Osteocyte (in vitro differentiated cells): ENCODE measurements at places on chromosomes 11 and 22.

DNA sequence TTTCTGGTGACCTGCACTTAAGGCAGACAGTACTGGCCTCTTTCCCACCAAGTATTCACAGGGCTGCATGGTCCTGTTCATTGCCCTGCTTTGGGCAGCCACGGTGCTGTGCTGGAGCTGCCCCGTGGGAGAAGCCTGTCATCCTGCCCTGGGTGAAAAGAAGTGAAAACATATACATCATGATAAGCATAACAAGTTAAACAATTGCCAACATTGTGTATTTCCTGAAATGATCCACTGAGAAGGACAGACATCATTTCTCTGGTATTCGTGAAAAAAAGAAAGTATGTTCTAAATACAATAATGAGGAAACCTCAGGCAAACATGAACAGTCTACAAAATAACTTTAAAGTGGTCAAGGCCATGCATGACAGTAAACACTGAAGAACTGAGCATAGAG lies 393.1 kb downstream of the TMEM135 start:
- no peaks in the 10 kb centered on the region for H3K36me3 ChIP-seq
- H3K27ac ChIP-seq = no peak overlapping the region
- DNase-seq = no peak
- peaks cover 5% of the 10 kb centered on the region for H3K4me1 ChIP-seq

DNA sequence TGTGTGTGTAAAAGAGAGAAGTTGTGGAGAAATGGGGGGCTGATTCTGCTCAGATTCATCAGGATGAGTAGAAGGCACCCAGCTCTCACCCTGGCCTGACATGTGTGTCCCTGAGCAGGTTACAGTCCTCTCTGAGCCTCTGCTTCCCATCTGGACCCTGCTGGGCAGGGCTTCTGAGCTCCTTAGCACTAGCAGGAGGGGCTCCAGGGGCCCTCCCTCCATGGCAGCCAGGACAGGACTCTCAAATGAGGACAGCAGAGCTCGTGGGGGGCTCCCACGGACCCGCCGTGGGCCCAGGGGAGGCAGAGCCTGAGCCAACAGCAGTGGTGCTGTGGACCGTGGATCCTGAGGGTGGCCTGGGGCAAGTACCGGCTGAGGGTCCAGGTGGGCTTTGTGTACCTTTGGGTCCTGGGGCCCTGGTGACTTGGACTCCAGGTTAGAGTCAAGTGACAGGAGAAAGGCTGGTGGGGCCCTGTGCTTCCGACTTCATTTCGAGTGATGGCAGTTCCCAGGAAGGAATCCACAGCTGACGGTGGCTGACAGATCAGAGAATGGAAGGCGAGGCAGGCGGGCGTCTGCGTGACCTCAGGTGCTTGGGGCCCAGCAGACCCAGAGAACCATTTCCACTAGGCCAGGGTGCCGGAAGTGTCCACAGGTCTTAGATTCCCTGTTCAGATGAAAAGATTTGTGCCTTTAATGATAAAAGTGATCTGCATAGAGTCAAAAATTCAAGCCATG lies 21.9 kb downstream of the NEAT1 start:
- no peak for DNase-seq
- H3K27me3 ChIP-seq = no peaks in the 10 kb centered on the region
- H3K36me3 ChIP-seq = peaks cover 38% of the 10 kb centered on the region

- DNase-seq = no peak
- no peaks in the 10 kb centered on the region for H3K4me1 ChIP-seq
- H3K27ac ChIP-seq = no peak overlapping the region
- no peaks in the 10 kb centered on the region for H3K27me3 ChIP-seq
- no peaks in the 10 kb centered on the region for H3K36me3 ChIP-seq
- H3K4me3 ChIP-seq = no peak overlapping the region
Observed at GRCh38 chr11:124278261-124278660, 22.1 kb downstream of the OR8G5 start.

DNA sequence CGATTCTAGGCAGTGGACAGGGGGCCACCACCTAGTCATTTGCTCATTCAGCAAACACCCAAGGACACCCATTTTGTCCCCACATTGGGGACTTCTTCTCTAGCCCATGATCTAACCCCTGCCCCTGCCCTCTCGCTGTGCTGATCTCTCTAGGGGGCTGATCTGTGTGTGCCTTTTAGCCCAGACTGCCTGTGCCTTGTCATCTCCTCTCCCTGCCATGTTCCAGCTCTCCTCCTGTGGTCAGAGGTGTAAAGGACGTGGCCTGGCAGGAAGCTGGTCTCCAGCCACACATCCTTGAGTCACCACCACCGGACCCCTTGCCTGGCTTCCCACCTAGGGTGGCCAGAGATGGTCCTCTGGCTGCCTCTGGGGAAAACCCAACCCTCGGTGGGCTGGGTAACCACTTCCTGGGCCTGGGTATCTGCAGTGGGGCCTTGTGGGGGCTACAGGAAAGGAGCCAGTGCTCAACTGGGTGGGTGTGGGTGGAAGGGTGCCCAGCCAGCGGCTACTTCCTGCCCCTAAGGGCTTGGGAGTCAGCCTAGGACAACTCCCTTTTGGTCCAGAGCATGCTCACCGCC lies 1.3 kb downstream of the CTSW start:
- no peak overlapping the region for H3K4me3 ChIP-seq
- no peaks in the 10 kb centered on the region for H3K27me3 ChIP-seq
- DNase-seq = no peak
- peaks cover 18% of the 10 kb centered on the region for H3K36me3 ChIP-seq
- H3K4me1 ChIP-seq = peaks cover 5% of the 10 kb centered on the region
- no peak overlapping the region for H3K27ac ChIP-seq

DNA sequence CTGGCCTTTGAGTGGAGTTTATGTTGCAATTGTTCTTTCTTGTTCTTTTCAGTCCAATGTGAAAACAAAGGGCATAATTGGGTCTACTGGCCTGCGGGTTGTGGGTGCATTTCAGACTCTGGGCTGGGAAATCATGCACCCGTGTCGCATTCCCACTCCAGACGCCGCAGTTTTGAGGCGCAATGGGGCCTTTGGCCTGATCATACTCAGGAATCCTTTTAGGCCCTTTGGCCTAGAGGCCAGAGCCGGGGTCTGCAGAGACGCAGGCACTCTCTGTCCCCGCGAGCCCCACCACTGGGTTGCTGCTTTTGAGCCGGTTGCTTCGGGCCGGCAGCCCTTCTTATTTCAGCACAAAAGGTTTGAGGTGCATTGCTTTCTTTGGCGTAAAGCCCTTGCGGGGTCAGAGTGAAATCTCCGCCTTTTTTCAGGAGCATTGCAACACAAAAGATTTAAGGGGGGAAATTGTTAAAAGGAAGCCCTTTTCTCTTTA lies 48.4 kb upstream of the DBX1 start:
- H3K27me3 ChIP-seq = peaks cover 64% of the 10 kb centered on the region
- DNase-seq = no peak
- H3K4me1 ChIP-seq = no peaks in the 10 kb centered on the region
- no peak overlapping the region for H3K27ac ChIP-seq
- no peaks in the 10 kb centered on the region for H3K36me3 ChIP-seq

GRCh38 chr11:36015799-36016198 lies 71.9 kb downstream of the LDLRAD3 start:
- H3K27ac ChIP-seq = no peak overlapping the region
- H3K4me1 ChIP-seq = peaks cover 33% of the 10 kb centered on the region
- H3K27me3 ChIP-seq = no peaks in the 10 kb centered on the region
- peaks cover 2% of the 10 kb centered on the region for H3K36me3 ChIP-seq
- no peak overlapping the region for H3K4me3 ChIP-seq

GRCh38 chr11:71062199-71062598 lies 190.2 kb downstream of the SHANK2 start:
- no peaks in the 10 kb centered on the region for H3K4me1 ChIP-seq
- H3K27ac ChIP-seq = no peak overlapping the region
- DNase-seq = no peak
- H3K4me3 ChIP-seq = no peak overlapping the region

DNA sequence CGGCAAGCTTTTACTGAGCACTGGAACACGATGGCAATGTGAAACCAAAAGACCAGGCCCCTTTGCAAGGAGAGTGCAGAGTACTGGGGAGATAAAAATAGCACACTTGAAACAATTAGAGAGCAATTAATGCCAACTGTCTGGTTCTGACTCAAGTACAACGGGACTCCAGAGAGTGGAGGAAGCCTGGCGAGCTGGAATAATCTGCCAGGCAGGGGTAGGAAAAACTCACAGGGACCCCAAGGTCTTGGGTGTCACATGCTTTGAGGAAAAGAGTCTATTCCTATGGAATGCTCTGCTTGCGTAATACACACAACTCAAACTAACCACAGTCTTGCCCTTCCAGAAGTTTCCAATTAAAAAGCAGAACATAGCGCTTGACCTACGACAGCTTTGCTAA lies 113.0 kb upstream of the CLMP start:
- no peak overlapping the region for H3K4me3 ChIP-seq
- no peak overlapping the region for H3K27ac ChIP-seq
- H3K36me3 ChIP-seq = no peaks in the 10 kb centered on the region

DNA sequence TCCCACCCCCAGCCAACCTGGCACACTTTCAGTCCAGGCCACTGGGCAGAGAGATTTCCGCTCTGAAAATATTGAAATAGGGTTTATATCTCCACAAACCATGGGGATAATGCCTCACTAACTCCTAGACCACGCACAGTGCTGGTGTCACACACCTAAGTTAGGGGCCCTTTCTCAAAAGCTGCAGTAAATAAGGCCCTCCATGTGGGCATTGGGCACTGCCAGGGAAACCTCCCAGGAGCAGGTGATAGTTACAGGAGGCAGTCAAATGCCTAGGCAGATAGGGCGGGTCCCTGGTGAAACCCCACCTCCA lies 3.1 kb upstream of the IL10RA start:
- DNase-seq = peak; percentile 44
- H3K27me3 ChIP-seq = peaks cover 59% of the 10 kb centered on the region
- H3K27ac ChIP-seq = no peak overlapping the region
- no peaks in the 10 kb centered on the region for H3K36me3 ChIP-seq
- peaks cover 8% of the 10 kb centered on the region for H3K4me1 ChIP-seq
- no peak overlapping the region for H3K4me3 ChIP-seq

GRCh38 chr11:133598906-133599305 lies 66.6 kb upstream of the OPCML start:
- no peak overlapping the region for H3K4me3 ChIP-seq
- no peak overlapping the region for H3K27ac ChIP-seq
- H3K36me3 ChIP-seq = no peaks in the 10 kb centered on the region

DNA sequence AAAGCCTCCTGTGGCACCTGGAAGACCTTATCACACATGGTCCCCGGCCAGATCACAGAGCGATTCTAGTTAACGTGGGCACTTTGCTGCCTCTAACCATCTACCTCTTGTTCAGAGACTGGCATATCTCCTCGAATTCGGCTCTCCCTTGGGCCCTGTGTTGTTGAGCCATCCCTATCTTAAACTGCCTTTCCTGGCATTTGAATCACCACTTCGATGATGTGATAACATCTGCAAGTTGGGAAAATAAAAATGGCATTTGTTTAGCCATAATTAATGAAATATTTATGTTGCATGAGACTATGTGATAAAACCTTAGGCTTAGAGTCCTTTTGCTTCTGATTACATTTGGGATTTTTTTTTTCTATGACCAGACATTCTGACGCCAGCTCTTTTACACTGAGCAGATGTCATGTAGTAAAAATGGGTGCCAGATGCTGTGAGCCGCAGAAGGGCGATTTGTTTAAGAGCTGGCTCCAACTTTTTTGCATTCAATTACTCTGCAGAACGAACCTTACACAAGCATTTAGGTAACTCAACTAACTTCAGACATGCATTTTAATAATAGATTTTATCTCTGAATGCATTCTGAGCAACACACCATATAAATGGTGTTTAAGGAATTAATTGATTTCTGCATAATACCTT lies 58.5 kb upstream of the PARVA start:
- H3K4me3 ChIP-seq = no peak overlapping the region
- peaks cover 13% of the 10 kb centered on the region for H3K4me1 ChIP-seq
- no peak overlapping the region for H3K27ac ChIP-seq
- peaks cover 9% of the 10 kb centered on the region for H3K36me3 ChIP-seq
- H3K27me3 ChIP-seq = no peaks in the 10 kb centered on the region

GRCh38 chr22:27726686-27727449 lies 74.7 kb downstream of the MN1 start:
- no peak overlapping the region for H3K4me3 ChIP-seq
- no peaks in the 10 kb centered on the region for H3K27me3 ChIP-seq
- peaks cover 80% of the 10 kb centered on the region for H3K4me1 ChIP-seq
- no peaks in the 10 kb centered on the region for H3K36me3 ChIP-seq
- H3K27ac ChIP-seq = peak overlapping the region; percentile 92

GRCh38 chr11:2097356-2097997 lies 41.7 kb downstream of the IGF2 start:
- DNase-seq = no peak
- peak overlapping the region; percentile 91 for H3K27ac ChIP-seq
- peaks cover 54% of the 10 kb centered on the region for H3K4me1 ChIP-seq
- H3K36me3 ChIP-seq = no peaks in the 10 kb centered on the region
- no peak overlapping the region for H3K4me3 ChIP-seq

GRCh38 chr11:2301631-2302305 lies at the start of the genes C11orf21 and TSPAN32:
TSS of gene C11orf21 (minus strand) at chr11:2301918. CDS start at chr11:2301808, 110 bp downstream.
TSS of gene TSPAN32 (plus strand) at chr11:2302013. CDS start at chr11:2302150, 137 bp downstream.
- H3K27me3 ChIP-seq = peaks cover 3% of the 10 kb centered on the region
- H3K36me3 ChIP-seq = no peaks in the 10 kb centered on the region
- peaks cover 31% of the 10 kb centered on the region for H3K4me1 ChIP-seq
- H3K4me3 ChIP-seq = no peak within 1 kb of the TSS
- DNase-seq = peak; percentile 63
- no peak within 1 kb of the TSS for H3K27ac ChIP-seq

GRCh38 chr11:115959081-115959486 lies 454.9 kb upstream of the CADM1 start:
- DNase-seq = no peak
- H3K4me1 ChIP-seq = peaks cover 3% of the 10 kb centered on the region
- peaks cover 33% of the 10 kb centered on the region for H3K27me3 ChIP-seq
- no peak overlapping the region for H3K27ac ChIP-seq
- no peak overlapping the region for H3K4me3 ChIP-seq
- H3K36me3 ChIP-seq = no peaks in the 10 kb centered on the region

- DNase-seq = no peak
- no peaks in the 10 kb centered on the region for H3K27me3 ChIP-seq
- H3K27ac ChIP-seq = peak overlapping the region; percentile 56
- H3K4me1 ChIP-seq = peaks cover 48% of the 10 kb centered on the region
Observed at GRCh38 chr11:78189174-78189724, 530 bp downstream of the USP35 start.

DNA sequence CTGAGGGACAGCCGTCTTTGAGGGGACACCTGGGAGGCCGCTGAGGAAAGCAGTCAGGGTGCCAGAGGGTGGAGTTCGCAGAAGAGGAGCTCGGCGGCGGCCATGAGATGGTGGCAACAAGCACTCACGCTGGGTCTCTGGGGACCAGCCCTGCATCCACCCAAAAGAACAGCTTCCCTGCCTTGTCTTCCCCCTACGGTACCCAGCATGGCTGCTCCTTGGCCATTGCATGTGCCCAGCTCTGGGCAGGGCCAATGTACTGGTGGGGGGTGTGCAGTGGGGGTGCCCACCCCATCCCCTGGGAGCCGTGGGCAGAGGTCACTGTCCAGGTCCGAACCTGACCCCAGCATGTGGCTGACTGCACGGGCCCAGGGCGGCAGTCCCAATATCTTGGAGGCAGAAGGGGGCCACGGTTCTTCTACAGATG lies 42.3 kb downstream of the OSBPL5 start:
- peaks cover 6% of the 10 kb centered on the region for H3K4me1 ChIP-seq
- H3K27ac ChIP-seq = no peak overlapping the region
- no peaks in the 10 kb centered on the region for H3K27me3 ChIP-seq
- H3K36me3 ChIP-seq = peaks cover 14% of the 10 kb centered on the region
